ENCODE measurements at places on chromosomes 1 and 21.

DNA sequence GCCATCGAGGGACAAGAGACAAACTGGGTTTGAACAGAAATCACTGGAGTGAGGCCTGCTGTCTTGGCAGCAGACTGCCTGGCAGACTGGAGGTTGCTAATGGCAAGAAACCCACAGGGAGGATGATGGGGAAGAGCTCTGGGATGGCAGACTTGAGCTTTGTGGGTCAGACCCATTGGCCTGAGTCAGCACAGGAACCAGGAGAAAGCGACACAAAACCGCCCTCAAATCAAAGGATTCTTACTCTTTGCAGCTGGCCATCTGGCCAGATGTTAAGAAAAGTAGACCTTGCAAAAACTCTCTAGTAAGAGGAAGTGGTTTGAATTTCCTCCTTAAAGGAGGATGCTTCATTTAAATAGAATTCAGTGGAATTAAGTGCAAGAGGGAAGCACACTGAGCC lies 195.2 kb upstream of the JUN start:
- DNase-seq = no peak

DNA sequence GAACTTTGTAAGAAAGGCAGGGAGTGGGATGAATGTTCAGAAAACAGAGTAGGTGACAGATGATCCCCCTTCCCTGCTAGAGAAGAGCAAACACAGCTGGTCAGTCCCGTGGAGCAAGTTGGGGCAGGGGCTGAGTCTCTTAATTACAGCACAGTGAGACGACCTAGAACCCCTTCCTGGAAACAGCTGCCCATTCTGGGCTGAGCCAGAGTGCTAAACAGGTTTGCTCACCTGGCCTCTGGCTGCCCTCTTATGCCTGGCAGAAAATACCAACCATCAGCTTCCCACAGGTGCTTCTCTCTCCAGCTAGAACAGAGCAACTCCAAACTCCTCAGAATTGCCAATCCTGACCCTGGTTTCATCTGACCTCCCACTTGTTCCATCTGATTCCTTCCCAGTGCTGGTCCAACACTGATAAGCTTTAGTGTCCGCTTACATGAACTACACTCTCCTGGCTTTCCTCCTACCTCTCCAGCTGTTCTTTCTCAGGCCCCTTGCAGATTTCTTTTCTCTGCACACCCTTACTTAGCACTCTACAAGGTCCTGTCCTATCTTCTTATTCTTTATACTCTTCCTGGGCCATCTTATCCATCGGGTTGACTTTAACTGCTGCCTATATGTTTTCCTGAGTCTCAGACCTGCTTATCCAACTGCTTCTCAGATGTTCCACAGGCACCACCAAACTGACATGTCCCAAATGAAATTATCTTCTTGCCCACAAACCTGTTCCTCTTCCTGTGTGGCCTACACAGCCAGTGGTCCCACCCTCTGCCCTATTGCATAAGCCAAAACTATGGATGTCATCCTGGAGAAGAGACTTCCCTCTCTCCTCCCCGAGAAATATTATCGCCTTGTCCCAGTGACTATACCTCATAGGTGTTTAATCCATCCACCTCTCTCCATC lies 22.6 kb upstream of the COL9A2 start:
- no peak for DNase-seq

DNA sequence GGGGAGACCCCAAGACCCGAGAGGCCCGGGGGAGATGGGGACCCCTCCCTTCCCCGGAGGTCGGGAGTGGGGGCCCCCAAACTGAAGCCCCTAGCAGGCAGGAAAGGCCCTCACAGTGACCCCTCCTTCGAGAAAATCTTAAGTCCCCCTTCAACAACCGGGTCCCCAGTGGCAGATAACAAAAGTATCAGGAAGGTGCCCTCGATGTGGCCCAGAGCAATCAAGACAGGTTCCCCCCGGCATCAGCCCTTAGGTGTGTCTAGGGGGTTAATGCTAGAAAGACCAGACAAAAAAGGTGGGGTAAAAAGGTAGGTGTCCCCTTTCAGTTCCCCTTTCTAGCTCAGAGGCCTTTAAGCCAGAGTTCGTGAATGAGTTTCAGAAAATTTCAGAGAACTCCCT lies 282 bp upstream of the ECE1 start:
- DNase-seq = no peak

GRCh38 chr1:63041660-63042059 lies 257.7 kb downstream of the ATG4C start:
- DNase-seq = no peak

DNA sequence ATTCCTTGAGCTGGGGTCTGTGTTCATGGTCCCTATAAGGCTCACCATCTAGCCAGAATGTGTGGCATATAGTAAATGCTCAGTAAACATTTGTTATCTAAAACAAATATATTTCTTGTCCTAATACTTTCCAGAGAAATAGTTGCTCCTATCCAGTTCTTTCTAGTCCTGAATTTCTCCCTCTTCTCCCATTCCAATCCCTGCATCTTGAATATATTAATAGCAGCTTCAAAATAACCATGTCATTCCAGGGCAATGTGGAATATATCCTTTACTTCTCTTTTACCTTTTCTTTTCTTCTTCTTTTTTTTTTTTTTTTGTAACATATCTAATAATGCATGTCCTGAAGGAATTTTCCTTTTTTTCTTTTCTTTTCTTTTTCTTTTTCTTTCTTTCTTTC lies 10.4 kb downstream of the DNAJB4 start:
- no peak for DNase-seq

- DNase-seq = no peak
These were observed 149.3 kb upstream of the TNR start for GRCh38 chr1:175892686-175893085.

GRCh38 chr1:2177946-2178538 lies 16.5 kb downstream of the FAAP20 start:
- no peak for DNase-seq

DNA sequence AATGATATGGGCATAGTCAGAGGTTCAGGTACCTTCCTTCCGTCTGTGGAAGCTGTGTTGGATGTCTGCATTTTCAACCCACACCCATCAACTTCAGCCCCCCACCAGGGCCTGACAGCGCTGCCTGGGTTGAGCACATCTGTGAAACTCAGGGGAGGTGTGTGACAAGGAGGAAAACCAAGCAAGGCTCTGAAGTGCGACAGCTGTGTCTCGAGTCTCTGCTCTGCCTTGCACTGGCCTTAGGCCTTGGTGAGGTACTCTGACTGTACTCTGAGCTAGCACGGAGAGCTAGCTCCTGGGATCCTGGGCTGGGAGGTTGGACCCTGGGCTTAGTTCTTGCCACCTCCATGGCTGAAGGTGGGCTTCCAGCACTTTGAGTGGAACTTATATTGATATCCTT lies 9.1 kb downstream of the VANGL2 start:
- DNase-seq = no peak

GRCh38 chr1:167683641-167684502 lies 37.9 kb upstream of the MPZL1 start:
- peak; percentile 78 for DNase-seq

GRCh38 chr21:17461582-17461981 lies 51.3 kb upstream of the CXADR start:
- DNase-seq = no peak

- DNase-seq = peak; percentile 38
These were observed 62.4 kb downstream of the CD247 start for GRCh38 chr1:167455786-167456446.

DNA sequence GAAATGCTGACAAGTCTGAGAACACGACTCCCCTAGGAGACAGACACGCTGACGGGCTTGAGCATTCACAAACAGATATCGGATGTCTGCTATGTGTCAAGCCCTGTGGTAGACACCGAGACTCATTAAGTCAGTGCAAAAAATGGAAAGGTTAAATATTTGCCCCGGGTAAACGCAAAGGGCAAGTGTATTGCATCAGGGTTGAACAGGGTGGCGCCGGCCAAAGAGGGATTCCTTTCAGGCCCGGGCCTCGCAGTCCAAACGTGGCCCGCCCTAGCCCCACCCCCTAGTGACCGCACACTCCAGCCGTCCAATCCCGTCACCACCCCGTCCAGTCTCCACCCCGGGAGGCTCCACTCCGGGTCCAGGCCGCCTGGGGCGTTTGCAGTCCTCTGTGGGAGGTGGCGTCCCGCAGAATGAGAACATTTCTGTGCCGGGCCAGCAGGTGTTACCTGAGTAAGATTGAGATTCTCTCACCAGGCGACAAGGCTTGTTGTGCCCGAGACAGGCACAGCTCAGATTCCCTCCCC lies 16.3 kb upstream of the TMEM9 start:
- DNase-seq = peak; percentile 95

- DNase-seq = no peak
These were observed 89.5 kb downstream of the XCL2 start for GRCh38 chr1:168454211-168454815.

GRCh38 chr1:207049974-207050391 lies 1.0 kb downstream of the YOD1 start:
- DNase-seq = no peak

GRCh38 chr1:211822677-211823407 lies 7.7 kb downstream of the LPGAT1 start:
- no peak for DNase-seq

- peak; percentile 1 for DNase-seq
These were observed 273.5 kb downstream of the LIPI start for GRCh38 chr21:13937236-13937635.

DNA sequence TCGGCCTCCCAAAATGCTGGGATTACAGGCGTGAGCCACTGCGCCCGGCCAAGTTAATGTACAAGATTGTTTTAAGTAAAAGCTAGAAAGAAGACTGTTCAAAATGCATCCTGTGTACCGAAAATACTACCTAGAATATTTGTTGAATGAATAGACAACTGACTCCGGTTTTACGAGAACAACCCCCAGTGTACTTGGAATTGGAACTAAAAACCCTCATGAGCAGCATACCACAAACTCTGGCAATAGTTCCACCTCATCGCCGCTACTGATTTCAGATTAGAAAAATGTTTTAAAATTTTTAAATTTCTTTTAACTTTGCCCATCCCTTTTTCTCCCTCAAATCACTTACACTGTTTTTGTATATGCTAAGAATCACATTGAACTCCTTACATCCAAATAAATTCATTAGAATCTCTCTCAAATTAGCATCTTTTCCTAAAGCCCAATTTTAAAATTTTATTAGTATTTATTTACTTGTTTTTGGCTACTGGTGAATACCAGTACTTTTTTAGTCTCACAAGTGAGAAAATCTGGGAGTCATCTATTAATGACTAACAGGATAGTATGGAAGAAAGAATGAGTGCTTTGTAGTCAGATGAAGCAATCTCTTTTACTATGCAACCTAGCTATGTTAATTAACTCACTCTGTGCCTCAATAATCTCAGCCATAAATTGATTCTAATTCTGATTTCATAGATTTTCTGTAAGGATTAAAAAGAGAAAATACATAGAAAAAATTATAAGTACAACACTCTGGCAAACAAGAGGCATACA lies 95.1 kb downstream of the GPATCH2 start:
- no peak for DNase-seq

DNA sequence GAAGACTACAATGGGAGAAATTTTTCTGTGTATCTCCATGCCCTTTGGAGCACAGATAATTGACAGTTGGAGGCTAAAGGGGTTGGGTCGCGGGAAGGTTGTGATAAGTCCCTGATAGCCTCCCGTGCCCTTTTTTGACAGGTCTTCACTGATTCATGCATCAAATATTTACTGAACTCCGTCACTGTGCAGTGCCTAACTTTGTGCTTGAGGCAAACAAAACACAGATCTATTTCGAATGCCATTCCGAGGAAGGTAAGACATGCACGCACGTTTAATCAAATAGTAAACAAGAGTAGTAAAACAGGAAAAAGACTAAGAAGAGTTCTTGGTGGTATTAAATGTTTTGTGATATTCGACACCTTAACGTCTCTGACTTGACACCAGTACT lies 494 bp upstream of the PIP5K1A start:
- DNase-seq = no peak

GRCh38 chr1:89808441-89809117 lies 12.3 kb upstream of the LRRC8D start:
- peak; percentile 31 for DNase-seq

- DNase-seq = no peak
These were observed 587.3 kb downstream of the PTPRC start for GRCh38 chr1:199226163-199226562.

DNA sequence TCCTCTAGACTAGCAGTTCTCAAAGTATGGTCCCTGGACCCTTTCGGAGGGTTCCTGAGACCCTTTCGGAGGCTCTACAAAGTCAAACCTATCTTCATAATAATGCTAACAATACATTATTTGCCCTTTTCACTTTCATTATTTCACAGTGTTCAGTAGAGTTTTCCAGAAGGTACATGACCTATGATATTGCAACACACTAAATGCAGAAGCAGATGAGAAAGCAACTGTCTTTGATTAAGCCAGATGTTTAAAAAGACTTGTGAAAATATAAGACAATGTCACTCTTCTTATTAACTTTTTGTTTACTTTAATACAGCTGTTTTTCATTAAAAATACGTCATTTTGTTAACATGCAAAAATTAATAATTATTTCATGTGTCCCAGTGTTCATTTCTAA lies 5.8 kb downstream of the KCNJ10 start:
- DNase-seq = no peak

DNA sequence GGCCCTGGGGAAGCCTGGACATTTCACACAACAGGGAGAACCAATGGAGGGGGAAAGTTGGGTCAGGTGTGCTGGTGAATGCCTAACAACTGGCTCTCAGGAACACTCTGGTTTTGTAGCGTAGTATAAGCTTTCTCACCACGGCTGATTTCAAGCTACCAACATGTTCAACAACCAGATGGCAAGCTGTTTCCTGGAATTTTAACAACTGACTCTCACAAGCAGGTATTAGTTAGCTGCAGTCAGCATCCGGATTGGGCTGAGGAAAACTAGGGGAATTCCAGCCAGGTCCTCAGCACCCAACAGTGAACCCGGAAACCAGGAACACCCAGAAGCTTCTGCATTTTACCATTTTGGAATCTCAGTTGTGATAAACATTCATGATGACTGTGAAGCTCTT lies 162.3 kb upstream of the CAMK1G start:
- no peak for DNase-seq

DNA sequence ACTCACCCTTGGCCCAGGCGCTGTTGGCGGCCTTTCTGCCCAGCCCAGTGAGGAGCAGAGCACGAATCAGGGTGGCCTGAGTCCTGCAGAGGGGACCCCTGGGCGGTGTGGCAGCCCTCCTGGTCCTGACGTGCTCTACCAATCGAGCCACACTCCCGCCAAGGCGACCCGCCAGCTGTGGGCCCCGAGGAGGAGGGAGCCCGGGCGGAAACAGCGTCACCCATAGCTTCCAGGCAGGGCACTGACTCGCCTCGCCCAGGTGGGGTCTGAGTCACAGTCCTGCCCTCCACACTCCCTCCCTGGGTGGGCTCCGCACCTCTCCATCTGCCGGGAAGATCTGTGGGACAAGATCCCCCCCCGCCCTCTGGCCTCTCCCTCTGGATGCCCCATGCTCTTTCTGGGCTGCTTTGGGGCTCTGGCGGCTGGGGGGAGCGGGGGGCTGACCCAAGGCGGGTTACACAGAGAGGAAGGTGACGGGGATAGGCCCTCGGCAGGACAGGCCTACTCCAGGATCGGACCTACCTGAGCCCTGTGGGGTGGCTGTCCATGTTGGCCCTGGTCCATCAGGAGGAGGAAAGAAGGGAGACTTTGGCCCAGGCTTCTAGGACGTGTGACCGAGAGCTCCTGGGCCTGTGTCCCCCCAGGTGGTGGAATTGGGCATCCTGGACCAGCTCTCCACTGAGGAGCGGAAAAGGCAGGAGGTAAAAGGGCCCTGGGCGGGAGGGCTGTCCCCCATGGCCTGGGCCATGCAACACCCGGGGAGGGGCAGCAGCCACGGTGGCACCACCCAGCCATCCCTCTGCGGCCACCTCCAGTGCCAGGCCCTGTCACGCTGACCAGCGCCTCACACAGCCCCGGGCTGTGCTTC lies 14.0 kb downstream of the ARHGEF16 start:
- no peak for DNase-seq

GRCh38 chr1:205241366-205242030 lies 13.8 kb downstream of the TMCC2 start:
- DNase-seq = no peak

Measured in iPS-NIHi11 (cell line).